LoVo (cell line): ENCODE measurements at places on chromosomes 3 and 15.

GRCh38 chr15:33068511-33068990, 126.0 kb downstream of the FMN1 start:
- peak; percentile 93 for DNase-seq

- DNase-seq: no peak
These were observed 3.1 kb downstream of the C3orf20 start for GRCh38 chr3:14678015-14678503.

GRCh38 chr3:38397320-38397719, 50.7 kb downstream of the XYLB start:
- no peak for DNase-seq

DNA sequence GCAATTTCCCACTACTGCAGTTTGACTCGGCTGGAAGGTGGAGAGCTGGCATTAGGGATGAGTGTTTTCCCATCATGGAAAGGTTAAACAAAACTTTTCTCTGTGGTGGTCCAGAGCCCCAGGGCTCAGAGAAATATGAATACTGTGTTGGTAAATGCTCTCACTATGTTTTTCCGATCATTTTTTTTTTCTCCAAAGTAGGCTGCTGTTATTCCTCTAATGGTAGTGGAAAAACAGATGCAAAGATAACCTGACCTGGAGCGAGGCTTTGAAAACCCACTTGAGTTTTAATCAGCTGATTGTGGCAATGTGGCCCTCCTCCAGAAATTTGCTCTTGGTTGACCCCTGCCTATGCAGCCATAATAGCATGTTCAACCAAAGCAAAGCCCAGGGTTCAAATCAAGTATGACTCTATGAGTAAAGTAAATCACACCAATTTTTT, 320.8 kb upstream of the CTNNB1 start:
- DNase-seq: no peak

- peak; percentile 18 for DNase-seq
These were observed 82.7 kb upstream of the SLC6A6 start for GRCh38 chr3:14319654-14320182.

DNA sequence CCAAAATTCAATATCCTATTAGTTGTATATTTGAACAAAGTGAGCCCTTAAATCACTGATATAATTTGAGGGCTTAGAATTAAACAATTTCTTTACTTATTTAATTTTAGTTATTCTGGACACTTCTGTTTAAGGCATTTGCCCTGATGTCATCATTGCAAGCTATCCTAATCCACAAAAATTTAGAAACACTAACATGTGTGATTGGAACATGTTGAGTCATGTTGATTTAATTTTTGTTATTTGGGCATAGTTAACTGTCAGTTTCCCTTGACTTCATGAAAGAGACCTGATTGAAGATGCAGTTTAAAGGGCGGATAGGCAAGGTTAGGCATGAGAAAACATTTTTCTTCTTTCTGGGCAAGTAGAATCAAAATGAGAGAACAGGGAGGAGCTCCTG, 682.6 kb downstream of the ROBO1 start:
- DNase-seq: no peak

- no peak for DNase-seq
These were observed 716.5 kb upstream of the GOLIM4 start for GRCh38 chr3:168812234-168812633.
